Activated T-cell treated with anti-CD3 and anti-CD28 coated beads, Interleukin-2, amount 50 U/mL, for 72 hours (primary cell): ENCODE measurements at places on chromosomes 3 and 15.

DNA sequence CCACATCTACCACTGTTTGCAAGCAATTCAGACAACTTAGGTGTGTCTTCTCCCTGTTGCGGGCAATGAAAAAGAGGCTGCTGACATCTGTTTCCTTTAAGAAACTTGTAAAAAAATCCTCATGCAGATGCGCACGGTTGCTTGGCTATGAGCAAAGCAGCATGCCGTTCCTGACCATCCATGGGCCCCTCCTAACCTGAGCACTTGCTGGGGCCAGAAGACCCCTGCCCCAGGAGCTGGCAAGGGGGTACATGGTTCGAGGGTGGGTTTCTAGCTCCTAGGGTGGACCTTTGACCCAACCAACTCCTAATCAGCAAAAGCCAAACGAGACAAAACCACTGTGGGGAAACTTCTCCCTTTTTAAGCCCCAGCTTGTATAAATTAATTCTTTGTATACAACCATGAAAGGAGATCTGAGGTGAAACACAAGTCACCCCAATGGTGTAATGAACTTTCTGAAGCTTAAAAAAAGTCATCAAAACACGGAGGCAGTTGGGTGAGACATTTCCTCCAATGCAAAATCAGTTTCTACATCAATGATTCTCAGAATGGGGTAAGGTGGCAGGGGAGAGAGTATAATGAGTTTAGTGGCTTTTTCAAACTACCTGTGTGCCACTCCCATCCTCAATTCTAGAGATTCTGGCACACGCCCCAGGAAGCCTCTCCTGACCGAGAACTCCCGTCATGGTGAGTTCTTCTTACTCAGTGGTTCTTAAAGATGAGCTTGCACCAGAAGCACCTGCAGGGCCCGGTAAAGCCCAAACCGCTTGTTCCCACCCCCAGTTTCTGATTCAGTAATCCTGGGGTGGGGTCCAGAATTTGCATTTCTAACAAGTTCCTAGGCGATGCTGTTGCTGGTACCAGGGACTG is 44.1 kb downstream of the CPN2 start:
- peak; percentile 40 for DNase-seq

- DNase-seq, result no peak
Measured at GRCh38 chr3:195401943-195402342, 40.9 kb downstream of the ACAP2 start.

DNA sequence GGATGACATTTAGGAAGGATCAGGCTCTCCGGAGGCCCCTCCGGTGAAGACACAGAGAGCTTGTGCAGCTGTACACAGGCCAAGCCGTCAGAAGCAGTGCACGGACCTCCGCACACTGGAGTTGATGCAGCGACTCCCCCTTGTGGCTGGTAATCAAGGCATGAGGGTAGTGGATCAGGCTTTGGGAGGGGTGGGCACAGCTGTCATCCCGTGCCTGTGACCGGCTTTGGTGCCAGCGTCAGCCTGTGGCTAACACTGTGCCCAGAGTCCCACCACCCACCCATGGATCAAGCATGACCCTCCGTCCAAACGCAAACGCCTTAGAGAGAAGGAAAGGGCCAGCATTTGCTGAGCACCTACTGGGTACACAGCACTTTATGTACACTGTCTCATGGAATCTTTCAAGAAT is 8.2 kb upstream of the GRIP2 start:
- DNase-seq, result peak; percentile 34

DNA sequence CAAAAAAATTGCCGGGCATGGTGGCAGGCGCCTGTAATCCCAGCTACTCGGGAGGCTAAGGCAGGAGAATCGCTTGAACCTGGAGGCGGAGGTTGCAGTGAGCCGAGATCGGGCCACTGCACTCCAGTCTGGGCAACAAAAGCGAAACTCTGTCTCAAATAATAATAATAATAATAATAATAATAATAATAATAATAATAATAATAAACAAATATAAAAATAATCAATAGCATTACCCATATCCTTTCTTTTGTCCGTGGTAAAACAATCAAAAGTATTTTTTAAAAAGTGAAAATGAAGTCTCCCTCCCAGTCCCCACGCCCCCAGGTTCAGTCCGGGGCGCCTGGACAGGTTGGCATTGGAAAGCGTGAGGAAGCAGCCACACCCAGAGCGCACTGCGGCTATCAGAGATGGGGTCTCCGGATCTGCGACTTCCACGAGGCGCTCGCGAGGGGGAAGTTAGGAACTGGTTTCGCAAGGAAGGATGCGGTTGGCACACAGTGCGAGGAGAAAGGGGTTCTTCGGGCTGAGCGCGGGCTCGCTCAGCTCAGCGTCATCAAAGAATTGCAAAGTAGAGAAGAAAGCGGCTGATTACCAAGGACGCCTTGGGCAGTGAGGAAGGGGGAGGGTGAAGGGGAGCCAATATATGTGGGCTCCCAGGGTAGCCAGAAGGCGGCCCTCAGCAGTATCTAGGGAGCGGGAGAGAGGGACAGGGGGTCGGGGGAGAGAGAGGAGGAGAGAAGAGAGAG is 69.5 kb upstream of the EPHB3 start:
- no peak for DNase-seq

- DNase-seq, result no peak
Measured at GRCh38 chr15:84702961-84703482, 12.9 kb downstream of the SEC11A start.
